ENCODE measurements at places on chromosomes 2 and 18.
A peak's percentile ranks its signal among the peaks of the same experiment; 100 is the strongest.

DNA sequence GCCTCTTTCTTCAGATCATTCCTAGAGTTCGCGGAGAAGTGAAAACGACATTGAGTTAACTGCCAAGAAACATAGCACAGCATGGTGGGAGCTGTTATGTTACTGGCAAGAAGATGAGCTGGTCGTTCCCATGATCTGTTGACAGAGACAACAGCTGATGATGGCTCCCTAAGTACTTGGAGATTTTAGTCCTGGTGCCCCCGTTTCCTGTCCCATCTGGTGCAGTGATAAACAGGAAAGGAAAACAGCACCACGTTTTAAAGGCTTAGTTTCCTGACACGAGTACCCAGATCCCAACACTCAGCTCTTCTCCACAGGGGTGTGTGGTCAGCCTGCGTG lies 56.4 kb upstream of the KCNG2 start:
- no peak for DNase-seq

DNA sequence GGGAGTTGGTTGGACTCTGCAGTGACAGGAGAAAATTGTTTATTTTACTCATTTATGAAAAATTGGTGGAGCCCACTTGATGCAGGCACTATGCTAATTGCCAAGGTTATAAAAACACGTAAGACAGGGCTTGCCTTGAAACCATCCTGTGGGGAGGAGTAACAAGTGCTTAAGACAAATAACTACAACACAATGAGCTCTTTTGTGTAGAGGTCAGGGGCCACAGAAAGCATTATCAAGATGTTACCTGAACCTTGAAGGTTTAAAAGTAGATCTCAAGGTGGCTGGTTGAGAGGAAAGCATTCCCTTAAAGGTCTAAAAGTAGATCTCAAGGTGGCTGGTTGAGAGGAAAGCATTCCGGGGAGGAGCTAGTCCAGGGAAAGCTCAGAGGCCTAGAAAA lies 381.8 kb upstream of the POU3F3 start:
- no peak for DNase-seq

- no peak for DNase-seq
Observed at GRCh38 chr18:79960921-79961526, 3.4 kb upstream of the HSBP1L1 start.

DNA sequence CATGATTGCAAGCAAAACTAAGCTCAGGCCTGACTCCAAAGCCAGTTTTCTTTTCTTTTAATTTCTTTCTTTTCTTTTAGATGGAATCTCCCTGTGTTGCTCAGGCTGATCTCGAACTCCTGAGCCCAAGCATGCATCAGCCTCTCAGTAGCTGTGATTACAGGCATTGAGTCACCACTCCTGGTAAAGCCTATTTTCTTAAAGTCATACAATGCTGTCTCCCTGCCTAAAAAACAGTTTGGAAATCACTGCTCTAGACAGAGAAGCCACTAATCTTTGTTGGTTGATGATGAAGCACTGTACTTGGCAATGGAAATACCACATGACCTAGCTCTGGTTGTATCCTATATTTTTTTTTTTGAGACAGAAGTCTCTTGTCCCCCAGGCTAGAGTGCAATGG lies 33.1 kb upstream of the ZNF532 start:
- DNase-seq = no peak

- DNase-seq = peak; percentile 20
Observed at GRCh38 chr2:97966545-97967215, 29.1 kb downstream of the TMEM131 start.

GRCh38 chr18:3663870-3664512 lies 214.0 kb downstream of the TGIF1 start:
- DNase-seq = no peak

GRCh38 chr2:118148809-118149208 lies 60.5 kb downstream of the INSIG2 start:
- DNase-seq = no peak

DNA sequence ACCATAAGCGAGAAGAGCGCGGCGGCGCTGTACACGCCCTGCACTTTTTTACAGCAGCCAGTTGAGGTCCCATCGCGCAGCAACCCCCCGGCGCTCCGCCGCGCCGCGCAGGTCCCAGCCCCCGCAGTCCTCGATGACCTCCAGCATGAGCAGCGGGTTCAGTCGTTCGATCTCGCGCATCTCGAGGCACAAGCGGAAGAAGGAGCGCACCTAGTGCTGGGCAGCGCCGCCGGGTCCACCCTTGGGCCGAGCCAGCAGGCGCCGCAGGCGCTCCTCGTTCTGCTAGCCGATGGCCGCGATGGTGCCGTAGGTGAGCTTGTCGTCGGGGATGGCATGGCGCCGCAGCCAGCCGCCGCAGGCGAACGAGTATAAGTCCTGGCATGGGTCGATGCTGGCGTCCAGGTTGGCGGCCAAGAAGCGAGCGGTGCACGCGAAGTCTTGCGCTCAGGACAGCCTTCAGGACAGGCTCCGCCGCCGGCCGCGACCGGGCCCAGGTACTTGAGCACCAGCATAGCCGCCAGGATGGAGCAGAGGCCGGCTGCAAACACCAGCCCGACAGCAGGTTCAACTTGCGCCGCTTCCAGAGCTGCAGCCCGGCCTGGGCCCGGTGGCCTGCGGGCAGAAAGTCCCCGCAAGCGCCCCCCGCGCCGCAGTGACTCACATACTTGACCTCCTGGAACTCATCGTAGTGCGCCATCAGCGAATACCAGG lies 8.3 kb downstream of the ALPP start:
- no peak for DNase-seq

DNA sequence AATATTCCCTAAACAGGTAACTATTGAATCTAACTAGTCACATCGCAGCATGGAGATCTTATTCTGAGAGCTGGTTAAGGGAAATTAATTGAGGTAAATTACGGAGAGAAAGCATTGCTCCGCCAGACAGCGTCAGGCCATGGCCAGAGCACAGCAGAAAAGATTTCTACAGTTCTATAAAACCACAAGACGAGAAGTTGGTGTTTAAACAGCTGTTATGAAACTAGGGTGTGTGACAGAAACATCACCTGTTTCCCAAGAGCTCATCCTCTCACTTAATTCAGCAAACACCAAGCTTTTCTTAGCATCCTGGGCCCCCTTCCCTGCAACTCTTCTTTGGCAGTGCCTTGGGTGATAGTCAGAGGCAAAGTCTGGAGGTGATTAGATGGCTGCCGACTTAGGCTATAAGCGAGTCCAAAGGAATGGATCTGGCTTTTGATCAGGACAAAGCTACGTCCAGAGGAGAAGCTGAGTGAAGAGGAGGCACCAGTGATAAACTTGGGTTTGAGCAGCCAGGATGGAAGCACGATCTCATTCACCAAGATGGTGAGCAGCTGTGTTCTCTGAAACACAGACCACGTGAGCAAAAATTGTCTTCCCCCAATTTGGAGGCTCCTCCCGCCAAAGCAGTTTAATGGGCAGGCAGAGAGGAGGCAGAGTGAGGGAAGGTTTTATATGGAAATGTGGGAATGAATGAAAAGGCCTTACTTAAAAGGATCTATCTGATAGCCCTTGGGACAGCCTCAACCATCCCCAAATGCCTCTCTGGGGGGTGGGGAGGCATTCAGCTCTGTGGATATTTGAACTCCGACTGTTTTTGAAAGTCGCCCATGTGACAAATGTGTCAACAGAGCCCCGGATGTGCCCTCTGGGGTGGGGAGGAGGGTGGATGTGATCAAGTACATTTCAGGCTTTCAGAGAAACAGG lies 57.8 kb downstream of the PKDCC start:
- DNase-seq = peak; percentile 47

DNA sequence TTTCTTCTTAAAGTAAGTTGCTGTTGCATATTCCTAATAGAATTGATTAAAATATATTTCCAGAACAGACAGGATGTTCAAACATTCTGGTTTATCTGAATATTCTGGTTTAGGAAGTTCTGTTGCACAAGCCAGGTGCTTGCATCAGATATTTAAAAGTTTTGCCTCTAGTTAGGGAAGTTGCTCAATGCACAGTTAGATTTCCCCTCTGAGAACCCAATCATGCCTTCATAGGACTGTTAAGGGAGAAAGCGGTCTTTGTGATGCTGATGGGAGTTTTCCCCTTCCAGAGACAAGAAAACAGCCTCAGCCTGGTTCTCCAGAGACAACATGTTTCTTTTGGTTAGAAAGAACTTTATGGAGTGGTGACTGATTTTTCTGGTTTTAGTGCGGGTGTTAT lies 65.6 kb upstream of the REV1 start:
- DNase-seq = no peak

DNA sequence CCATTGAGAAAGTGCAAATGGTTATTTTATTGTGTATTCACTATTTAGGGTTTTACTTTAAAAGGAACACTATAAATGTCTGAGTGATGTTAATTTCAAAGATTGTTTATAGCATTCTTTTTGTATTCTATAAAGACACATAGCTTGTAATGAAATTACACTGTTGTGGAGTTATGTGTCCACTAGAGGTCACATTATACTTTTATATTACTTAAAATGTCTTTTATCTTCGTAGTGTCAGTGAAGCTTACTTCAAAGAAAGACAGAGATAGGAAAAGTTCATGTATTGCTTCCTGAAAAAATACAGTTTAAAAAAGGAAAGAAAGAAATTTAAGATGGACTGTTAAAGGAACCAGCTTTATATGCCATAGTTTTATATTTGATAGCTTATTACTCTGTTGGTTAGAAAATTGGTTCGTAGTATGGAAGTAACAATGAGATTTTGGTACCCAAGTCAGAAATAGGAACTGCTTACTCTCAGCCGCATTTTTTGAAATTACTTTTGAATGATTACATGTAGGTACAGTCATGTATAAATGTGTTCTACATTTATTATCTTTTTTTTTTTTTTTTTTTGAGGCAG lies 20.5 kb downstream of the APLF start:
- DNase-seq = peak; percentile 35

DNA sequence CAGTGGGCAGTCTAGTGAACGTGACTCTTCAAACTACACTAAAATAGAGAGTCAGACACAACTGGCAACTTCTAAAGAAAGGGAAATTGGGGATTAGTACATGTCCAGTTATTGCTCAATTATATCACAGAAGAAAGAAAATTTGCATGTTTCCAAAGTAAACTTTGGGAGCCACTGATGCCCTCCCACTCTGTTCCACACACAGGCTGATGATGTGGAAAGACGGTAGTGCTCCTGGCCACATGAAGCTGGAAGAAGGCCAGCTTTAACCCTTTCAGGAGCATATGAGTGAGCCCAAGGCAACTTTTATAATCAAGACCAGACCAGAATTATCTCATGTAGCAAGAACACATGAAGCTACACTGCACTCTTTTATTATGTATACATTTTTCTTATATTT lies 141.0 kb downstream of the NR4A2 start:
- DNase-seq = no peak

DNA sequence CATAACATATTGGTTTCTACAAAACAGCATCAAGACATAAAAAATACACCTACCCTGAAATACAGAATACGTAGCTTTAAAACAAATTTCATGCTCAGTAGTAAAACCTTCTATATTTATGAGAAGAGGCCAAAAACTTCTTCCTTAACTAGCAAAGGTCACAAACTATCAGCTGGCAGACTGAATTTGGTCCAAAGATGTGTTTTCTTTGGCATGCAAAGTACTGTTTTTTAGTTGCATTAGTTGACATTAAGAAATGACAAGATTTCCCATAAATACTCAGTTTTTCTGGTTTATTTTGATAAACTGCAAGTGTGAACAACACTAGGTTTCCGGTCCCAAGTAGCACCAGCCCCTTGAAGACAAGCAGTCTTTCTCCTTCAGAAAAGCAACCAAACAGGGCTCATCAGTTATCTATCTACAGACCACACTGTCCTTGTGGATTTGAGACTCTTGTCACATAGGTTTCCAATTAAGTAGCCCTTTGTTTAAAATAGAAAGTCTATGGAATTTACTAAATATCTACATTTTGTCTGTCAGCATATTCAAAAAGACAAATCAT lies 35.6 kb downstream of the SLC25A12 start:
- no peak for DNase-seq

DNA sequence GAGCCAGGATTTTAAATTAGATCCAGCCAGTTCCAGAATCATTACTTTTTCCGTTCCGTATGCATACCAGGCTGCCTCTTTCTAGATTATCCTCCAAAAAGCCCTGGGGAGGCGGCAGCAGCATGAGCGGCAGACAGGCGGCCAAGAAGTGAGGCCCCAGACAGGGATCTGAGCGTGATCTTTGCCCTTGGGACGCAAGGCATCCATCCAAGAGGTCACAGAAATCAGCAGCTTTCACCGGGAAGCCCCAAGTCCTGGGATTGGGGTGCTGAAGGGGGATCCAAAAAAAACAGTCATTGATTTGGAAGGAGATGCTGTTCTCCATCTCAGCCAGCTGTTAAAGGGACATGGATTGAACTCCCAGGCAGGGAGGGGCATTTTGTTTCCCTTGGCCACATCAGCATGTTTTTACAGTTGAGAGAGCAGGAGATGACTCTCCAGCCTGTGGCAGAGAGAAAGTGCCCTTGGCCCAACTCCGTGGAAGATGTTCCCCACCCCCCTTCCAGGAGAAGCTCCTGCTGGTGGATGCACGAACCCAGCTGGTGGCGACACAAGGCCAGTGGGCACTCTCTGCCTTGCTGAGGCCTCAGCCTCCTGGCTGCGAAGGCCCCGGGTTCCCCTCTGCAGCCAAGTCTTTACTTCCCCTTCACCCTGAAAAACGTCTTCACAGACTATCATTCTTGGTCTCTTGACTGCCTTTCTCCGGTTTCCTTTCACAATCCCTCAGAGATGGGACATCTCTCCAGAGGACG lies 265.6 kb downstream of the ANAPC1 start:
- DNase-seq = no peak

DNA sequence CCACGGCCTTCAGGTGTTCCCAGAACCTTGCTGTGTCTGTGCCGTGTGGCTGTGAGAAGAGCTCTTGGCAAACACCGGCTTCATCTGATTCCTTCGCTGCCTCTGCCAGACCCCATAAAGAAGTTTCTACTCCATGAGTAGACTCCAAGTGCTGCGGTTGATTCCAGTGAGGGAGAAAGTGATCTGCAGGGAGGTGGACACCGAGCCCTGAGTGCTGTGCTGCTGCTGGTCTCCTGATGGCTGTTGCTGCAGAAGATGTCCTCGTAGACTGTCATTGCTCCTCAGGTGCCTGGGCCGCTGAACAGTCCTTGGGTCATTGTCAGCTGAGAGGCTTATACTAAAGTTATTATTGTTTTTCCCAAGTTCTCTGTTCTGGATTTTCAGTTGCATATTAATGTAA lies 19.6 kb downstream of the ASB1 start:
- no peak for DNase-seq

Data from NCI-H69 (cell line).